ENCODE measurements at places on chromosomes 11 and 22. TPM values are rescaled to one million over a fixed set of nuclear protein-coding genes. Genes with fewer than 3 reads are reported as not detected.

Gene MMP1
- total RNA-seq = 0.71 TPM

Gene CBLIF
- total RNA-seq = not detected

Gene C11orf87
- not detected for total RNA-seq

Gene RTN4RL2
- 129 TPM for total RNA-seq

Gene USP35
- total RNA-seq = 4.9 TPM

Gene ADORA2A
- 1.4 TPM for total RNA-seq

Gene NDUFS3
- 151 TPM for total RNA-seq

Gene OR8G5
- not detected for total RNA-seq

Gene APOA5
- not detected for total RNA-seq

Gene MYBPC3
- 0.08 TPM for total RNA-seq

Gene GRIA4
- not detected for total RNA-seq

Gene SERPING1
- total RNA-seq = 1.7 TPM

Gene TOMM22
- total RNA-seq = 70.7 TPM

Gene OR2AT4
- not detected for total RNA-seq

Gene IGLL1
- total RNA-seq = not detected

Gene RASGRP2
- 0.82 TPM for total RNA-seq

Gene FZD4
- total RNA-seq = 0.95 TPM

Gene MMP13
- total RNA-seq = not detected

Gene MOV10L1
- total RNA-seq = not detected

Gene SLC22A8
- not detected for total RNA-seq

Gene KRTAP5-8
- total RNA-seq = not detected

Gene LSP1
- total RNA-seq = 1.3 TPM

Gene VPREB1
- total RNA-seq = not detected

Gene MMP12
- total RNA-seq = not detected

Gene OR51I1
- total RNA-seq = not detected

Gene IFITM10
- total RNA-seq = 1.0 TPM

Gene MS4A6E
- not detected for total RNA-seq

Gene SLC22A25
- not detected for total RNA-seq

Gene OR8A1
- not detected for total RNA-seq

Gene CCDC87
- 0.60 TPM for total RNA-seq

Measured in A549 treated with RU486 at 1 μM for 4 hours (cell line).